ENCODE measurements at places on chromosomes 1 and 21. TPM values are rescaled to one million over a fixed set of nuclear protein-coding genes. Genes with fewer than 3 reads are reported as not detected.
A peak's percentile ranks its signal among the peaks of the same experiment; 100 is the strongest.

- peak; percentile 73 for DNase-seq
Measured at GRCh38 chr1:61079898-61080336, 2.4 kb upstream of the NFIA start.

GRCh38 chr1:34688006-34688741 lies 66.7 kb upstream of the GJB5 start:
- no peak for DNase-seq

GRCh38 chr1:26357121-26357602 lies 3.2 kb upstream of the CRYBG2 start:
- DNase-seq: no peak

DNA sequence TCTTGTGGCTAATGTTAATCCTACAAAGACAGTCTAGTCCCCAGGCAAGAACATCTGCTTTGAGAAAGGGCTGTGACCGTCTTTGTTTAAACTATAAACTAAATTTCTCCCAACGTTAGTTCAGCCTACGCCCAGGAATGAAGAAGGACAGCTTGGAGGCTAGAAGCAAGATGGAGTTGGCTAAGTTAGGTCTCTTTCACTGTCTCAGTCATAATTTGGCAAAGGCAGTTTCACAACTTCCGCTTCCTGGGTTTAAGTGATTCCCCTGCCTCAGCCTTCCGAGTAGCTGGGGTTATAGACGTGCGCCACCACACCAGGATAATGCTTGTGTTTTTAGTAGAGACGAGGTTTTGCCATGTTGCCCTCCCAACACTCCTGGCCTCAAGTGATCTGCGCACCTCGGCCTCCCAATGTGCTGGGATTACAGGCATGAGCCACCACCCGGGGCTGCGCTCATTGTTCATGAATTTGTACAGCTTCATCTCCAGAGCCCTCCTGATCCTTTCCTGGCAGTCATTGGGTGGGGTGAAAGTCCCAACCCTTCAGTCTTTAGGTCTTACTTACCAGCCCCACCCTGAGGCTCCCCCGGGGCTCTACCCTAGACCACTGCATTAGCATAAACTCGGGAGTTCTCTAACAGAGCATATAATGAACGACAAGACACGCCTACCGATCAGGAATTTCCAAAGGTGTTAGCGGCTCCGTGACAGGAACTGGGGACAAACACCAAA lies 4.9 kb upstream of the MASP2 start:
- no peak for DNase-seq

The AVPR1B gene
- total RNA-seq: not detected

The TMOD4 gene
- not detected for total RNA-seq

Data from M059J (cell line).